ENCODE measurements at places on chromosomes 6 and 20. TPM values are rescaled to one million over a fixed set of nuclear protein-coding genes. Genes with fewer than 3 reads are reported as not detected.

NKX2-2 gene
- not detected for total RNA-seq

LTB gene
- total RNA-seq: 3.2 TPM

GABRR1 gene
- total RNA-seq: not detected

KIFC1 gene
- 30.2 TPM for total RNA-seq

SNAI1 gene
- total RNA-seq: 0.46 TPM

FBXO9 gene
- 16.9 TPM for total RNA-seq

CD83 gene
- total RNA-seq: 1.2 TPM

CDH4 gene
- under 0.01 TPM for total RNA-seq

TSPO2 gene
- not detected for total RNA-seq

DEFB123 gene
- total RNA-seq: not detected

TENT5A gene
- 8.1 TPM for total RNA-seq

PTK7 gene
- total RNA-seq: 42.9 TPM

SRXN1 gene
- 79.9 TPM for total RNA-seq

SYNDIG1 gene
- total RNA-seq: 0.30 TPM

DNAH8 gene
- total RNA-seq: 0.76 TPM

MYCT1 gene
- 133 TPM for total RNA-seq

SRMS gene
- total RNA-seq: not detected

BPIFA1 gene
- not detected for total RNA-seq

ADAM33 gene
- total RNA-seq: 0.76 TPM

RHAG gene
- not detected for total RNA-seq

ETV7 gene
- total RNA-seq: 1.4 TPM

Measured in epithelial cell of umbilical artery (primary cell).